Activated T-cell treated with anti-CD3 and anti-CD28 coated beads for 4 hours (primary cell): ENCODE measurements at places on chromosomes 2 and 18.

- DNase-seq: no peak
These were observed 133.4 kb upstream of the OSR1 start for GRCh38 chr2:19491796-19492195.

GRCh38 chr2:6008186-6008585 lies 316.0 kb downstream of the SOX11 start:
- DNase-seq: no peak

- DNase-seq: no peak
These were observed 41.1 kb downstream of the STK17B start for GRCh38 chr2:196130039-196130825.

DNA sequence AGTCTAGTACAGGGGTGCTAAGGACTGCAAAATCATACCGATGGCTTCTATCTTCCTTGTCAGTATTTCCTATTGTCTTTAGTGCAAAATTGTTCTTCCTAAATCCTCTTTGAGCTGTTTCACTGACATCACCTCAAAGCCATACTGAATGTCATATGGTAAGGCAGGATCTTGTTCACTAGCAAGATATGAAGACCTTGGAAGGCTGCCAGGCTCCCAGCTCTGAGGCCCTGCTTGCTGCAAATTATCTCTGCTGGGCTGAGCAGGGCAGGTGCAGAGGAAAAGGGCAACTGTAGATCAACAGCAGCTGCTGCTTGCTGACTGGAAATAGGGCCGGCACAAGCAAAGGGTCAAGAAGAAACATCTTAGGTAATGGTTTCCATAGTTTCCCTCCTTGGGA lies 58.2 kb downstream of the PMAIP1 start:
- DNase-seq: no peak

- no peak for DNase-seq
These were observed 54.2 kb downstream of the DDX1 start for GRCh38 chr2:15645720-15646385.

- no peak for DNase-seq
These were observed 131.6 kb downstream of the BCL2 start for GRCh38 chr18:63187791-63188460.

- no peak for DNase-seq
These were observed 16.6 kb downstream of the FHOD3 start for GRCh38 chr18:36314098-36314497.

- no peak for DNase-seq
These were observed 242.2 kb upstream of the FANCL start for GRCh38 chr2:58483307-58483706.

DNA sequence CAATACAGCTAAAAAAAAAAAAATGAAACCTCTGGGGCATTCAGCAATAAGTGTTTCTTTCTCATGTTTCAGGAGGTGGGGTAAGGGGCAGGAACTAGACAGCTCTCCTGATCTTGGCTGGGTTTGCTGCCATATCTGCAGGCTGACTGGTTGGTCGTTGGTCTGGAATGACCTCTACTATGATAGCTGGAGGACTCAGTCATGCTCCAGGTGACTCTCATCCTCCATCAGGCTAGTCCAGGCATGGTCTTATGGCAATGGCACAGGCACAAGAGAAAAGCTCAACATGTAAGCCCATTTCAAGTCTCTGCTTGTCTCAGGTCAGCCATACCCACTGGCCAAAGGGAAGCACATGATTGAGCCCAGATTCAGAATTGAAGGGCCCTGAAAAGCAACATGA lies 9.5 kb upstream of the SLC1A4 start:
- DNase-seq: no peak

- no peak for DNase-seq
These were observed 37.8 kb downstream of the PSTPIP2 start for GRCh38 chr18:46034230-46034629.

GRCh38 chr2:239660390-239661230 lies 259.8 kb upstream of the HDAC4 start:
- DNase-seq: no peak

DNA sequence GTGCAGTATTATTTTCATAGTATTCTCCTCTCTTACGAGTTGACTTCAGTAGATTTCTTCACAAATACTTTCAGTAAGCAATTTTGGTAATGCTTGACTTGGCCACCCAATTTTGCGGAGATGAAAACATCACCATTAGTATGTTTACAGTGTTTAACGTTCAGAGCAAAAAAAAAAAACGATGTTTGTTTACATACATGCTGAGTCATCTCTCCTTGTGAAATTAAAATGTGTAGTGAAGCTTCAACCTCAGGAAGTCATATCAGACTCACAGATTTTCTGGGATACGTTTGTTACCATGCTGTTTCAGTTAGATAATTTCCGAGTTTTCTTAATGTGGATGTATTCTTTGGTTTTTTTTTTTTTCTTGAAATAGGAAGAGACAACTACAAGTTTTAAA lies 100.1 kb downstream of the CTNNA2 start:
- DNase-seq: no peak

GRCh38 chr2:223416815-223417610 lies 185.1 kb downstream of the SCG2 start:
- no peak for DNase-seq

GRCh38 chr2:159516241-159516758 lies 100.0 kb downstream of the BAZ2B start:
- DNase-seq: no peak

DNA sequence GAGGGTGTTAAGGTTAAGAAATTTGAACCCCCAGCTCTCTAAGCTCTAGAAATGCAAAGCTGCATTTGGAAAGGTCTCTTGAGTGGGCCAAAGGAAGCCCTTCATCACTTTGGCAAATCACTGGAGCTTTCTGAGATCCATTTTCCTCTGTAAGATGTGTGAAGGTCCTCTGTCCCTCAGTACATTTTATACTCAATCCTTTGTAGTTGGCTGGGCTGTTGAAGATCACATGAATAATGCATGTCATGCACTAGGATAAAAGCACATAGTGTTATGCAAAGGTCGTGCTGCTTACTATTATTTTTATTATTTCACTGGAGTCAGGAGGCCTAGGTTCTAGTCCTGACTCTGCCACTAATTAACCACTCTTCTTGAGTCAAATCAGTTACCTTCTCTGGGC lies 124.9 kb downstream of the FSHR start:
- no peak for DNase-seq

GRCh38 chr2:207394812-207395534 lies 134.8 kb upstream of the CREB1 start:
- DNase-seq: no peak
